ENCODE measurements at places on chromosomes 1 and 21.

- no peak for DNase-seq
These were observed 74.5 kb downstream of the S1PR1 start for GRCh38 chr1:101311146-101311920.

DNA sequence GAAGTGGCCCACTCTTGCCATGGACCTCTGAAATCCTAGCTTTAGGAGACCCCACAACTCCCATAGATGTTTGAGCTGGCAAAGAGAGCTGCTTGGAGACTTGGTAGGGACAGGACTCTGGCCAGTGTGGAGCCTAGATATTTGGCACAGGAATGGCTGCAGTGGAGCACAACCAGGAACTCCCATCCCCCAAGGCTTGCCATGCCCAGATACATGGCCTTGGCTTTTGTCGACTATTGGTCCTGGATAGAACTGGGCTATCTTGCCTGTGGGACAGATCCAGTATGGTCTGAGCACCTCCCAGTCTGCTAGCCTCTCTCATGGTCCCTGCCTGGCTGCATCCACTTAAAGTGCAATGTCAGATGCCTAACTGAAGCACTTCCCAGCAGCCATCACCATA is 7.8 kb upstream of the GBP2 start:
- DNase-seq, result no peak

DNA sequence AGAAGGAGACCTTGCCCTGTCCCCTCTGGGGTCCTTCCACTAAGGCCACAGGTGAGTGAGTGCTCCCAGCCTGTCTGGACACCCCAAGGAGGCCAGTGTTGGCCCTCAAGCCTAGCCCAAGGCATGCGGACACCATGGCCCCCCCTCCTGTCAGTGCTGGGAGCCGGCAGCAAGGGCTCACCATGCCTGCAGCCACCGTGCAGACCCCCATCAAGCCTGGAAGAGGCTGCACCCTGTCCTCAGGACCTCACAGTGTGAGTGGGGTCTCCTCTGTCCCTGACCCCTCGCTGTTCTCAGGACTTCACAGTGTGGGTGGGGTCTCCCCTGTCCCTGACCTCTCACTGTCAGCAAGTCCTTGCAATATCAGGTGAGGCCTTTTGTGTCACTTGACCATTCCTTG is 33.2 kb upstream of the PRSS38 start:
- DNase-seq, result no peak

GRCh38 chr1:211783897-211784296 is 46.7 kb downstream of the LPGAT1 start:
- DNase-seq, result no peak

- DNase-seq, result no peak
These were observed 714 bp upstream of the AKIRIN1 start for GRCh38 chr1:38990386-38990737.

DNA sequence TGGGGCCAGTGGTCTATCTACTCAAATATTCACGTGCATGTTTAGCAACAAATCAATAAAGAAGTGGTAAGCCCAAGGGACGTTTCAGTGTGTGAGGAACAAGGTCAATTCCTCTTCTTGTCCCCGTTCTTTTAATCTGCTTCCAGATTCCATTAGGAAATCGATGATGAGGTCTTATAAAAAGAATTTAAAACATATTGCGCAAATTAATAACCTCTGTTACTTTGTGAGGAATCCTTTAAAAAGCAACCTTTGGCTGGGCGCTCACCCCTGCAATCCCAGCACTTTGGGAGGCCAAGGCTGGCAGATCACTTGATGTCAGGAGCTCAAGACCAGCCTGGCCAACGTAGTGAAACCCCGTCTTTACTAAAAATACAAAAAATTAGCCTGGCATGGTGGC is 113.0 kb upstream of the TMPRSS2 start:
- no peak for DNase-seq

DNA sequence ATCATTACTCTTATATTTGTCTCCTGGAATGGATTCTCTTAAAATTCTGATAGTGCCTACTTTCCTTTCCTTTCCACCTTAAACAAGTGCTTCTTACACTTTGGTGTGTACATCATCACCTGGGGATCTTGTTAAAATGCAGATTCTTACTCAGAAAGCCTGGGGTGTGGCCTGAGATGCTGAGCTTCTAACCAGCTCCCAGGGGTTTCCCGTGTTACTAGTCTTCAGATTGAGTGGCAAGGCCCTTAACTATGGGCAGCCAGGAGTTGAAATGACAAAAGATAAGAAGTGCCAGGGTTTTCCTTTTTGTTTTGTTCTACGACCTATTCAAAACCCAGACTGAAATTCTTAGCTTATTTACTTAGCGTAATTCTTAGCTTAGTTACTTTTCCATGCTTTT is 159.2 kb downstream of the HFM1 start:
- no peak for DNase-seq

- no peak for DNase-seq
These were observed 99.7 kb upstream of the KRTAP19-8 start for GRCh38 chr21:31137960-31138359.

- DNase-seq, result peak; percentile 19
These were observed 6.1 kb downstream of the STRIP1 start for GRCh38 chr1:110040548-110040947.

DNA sequence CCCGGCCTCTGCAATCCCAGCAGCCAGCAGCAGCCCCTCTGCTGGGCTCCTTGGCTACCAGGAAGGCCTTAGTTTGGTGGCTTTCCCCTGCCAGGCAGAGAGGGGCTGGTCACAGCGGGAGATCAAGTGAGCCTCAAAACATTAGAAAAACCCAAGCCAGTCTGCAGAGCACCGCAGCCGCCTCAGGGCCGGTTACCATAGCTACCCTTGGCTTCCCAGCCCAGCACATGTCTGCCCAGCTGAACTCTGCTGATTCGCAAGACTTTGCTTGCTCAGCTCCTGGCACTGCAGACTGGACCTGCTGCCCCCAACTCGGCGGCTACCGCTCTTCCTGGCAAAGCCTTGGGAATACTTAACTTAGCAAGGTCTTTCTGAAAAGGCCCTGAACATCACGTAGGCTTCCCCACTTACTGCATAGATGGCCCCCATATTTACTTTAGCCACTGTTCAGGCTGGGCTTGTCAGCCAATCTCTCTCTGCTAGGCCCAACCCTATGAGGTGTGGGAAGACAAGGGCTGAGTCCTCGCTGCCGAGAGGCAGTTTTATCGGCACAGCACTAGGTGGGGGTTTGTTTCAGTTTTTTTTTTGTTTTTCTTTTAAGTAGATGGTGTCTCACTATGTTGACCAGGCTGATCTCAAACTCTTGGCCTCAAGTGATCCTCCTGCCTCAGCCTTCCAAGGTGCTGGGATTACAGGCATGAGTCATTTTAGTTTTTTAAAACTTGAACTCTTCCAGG is 28.6 kb upstream of the PLEKHG5 start:
- no peak for DNase-seq

DNA sequence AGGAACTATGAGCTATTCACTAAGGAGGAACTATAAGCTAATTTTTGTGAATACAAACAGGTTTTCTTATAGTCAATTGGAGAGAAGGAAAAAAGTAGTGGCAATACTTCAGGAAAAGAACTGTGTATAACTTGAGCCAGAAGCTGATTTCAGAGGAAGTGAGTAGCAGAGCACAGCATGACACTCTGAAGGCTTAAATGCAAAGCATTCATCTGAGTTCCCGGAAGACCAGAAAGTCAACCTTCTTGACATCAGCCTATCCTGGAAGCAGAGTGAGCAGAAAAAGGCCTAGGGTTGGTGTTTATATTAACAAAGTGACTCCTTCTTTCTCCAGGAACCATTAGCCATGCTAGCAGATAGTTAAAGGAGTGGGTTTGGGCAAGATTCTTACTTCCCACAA is 545.2 kb downstream of the MRPL39 start:
- DNase-seq, result no peak

DNA sequence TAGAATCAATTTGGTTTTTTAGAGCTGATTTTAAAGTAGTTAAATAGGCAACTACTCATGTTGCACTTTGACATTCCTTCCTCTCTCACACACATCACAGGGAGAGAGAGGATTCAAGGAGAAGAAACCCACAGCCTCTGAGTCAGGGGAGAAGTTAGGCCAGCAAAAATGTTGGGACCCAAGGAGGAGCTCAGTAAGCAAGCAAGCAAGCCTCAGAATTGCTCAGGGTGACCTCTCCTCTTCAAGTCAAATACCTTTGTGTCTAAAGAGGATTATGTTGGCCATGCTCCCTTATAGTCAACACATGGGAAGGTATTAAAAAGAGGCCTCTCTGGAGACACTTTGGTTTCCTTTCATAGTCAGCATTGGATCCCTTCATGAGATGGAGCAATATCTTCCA is 80.5 kb upstream of the WARS2 start:
- no peak for DNase-seq

DNA sequence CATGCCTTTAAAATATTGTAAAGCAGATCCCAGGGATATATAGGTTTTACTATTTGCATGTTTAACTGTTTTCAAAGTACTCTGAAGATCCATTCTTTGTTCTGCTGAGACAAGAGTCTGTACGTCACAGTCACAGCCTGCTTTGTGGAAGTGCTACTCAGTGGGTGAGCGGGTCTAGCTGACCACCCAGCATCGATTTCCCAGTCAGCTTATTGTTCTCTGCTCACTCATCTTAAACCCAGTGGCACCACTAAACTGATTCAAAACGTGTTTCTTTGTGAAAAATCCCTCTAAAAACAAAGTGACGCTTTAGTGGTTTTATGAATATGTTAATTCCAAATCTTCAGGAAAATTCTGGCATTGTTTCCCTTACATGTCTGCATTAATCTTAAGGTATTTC is 12.4 kb downstream of the PLPP3 start:
- no peak for DNase-seq

GRCh38 chr1:94623560-94624148 is 82.1 kb upstream of the F3 start:
- no peak for DNase-seq

All from stimulated activated CD8-positive, alpha-beta memory T cell treated with anti-CD3 and anti-CD28 coated beads, Interleukin-2, amount 100 ng/mL, for 48 hours (primary cell).